Activated naive CD8-positive, alpha-beta T cell treated with anti-CD3 and anti-CD28 coated beads, Interleukin-2, amount 50 U/mL, for 16 hours (primary cell): ENCODE measurements at places on chromosomes 6 and 20.

- DNase-seq = no peak
Observed at GRCh38 chr6:17703256-17703694, 3.5 kb downstream of the NUP153 start.

- DNase-seq = no peak
Observed at GRCh38 chr6:158029668-158030230, 48.1 kb downstream of the SYNJ2 start.

GRCh38 chr20:63743210-63743970, 3.8 kb downstream of the SLC2A4RG start:
- DNase-seq = no peak

DNA sequence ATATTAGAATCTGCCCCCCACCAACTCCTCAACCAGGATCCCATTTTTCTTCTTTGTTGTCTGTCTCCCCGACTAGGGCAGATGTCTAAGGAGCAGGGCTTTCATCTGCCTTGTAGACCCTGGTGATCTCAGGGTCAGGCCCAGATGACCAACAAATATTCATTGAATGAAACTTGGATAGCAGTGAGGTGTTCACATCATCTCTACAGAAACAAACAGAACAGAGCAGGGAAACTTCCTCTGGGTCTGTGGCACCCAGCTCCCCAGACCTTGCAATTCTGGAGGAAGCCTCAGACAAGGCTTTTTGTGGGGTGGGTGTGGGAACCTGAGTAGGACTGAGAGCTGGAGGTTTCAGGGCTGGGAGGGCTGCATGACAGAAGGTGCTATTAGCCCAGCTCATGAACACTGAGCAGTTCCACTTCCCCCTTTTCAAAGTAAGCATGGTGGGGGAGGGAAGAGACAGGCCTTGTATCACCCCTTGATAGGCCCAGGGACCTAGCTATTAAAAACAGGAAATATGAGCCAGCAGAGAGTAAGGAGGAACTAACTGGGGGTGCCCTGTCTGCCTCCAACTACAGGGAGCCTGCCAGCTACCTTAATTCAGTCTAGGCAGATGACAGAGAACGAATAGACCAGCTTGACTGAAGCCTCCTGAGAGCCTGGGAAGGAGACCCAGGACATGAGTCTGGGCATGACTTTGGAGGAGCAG, 37.3 kb upstream of the TOP1 start:
- DNase-seq = no peak

DNA sequence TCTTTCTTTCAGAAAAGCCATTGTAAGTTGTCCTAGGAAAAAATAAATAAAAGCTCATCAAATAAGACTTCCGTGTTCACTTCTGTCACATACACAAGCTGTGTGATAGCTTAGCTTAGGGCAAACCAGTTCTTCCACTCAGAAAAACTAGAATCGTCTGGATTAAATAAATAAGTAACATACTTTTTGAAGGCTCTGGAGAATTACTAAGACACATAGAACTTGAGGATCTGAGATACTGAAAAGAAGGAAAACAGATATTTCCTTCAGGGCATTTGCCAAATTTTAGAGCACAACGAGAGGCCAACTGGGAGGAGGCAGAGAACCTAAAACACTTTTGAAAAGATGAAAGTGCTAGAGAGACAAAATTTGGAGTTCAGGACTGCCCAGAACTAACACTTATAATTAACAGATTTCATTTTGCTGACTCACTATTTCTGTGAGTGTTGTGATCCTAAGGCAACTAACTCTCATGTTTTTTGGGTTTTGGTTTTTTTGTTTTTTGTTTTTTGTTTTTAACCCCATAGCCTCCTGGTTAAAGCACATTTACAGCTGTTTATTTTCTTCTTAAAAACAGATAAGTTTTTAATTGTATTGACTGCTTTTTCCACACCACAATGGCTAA, 38.7 kb upstream of the THEMIS start:
- no peak for DNase-seq

GRCh38 chr6:142808405-142809061, 136.4 kb downstream of the HIVEP2 start:
- DNase-seq = no peak

GRCh38 chr6:38572186-38572813, 67.4 kb downstream of the BTBD9 start:
- DNase-seq = no peak

- no peak for DNase-seq
Observed at GRCh38 chr6:150593119-150593518, 6.6 kb upstream of the PLEKHG1 start.

DNA sequence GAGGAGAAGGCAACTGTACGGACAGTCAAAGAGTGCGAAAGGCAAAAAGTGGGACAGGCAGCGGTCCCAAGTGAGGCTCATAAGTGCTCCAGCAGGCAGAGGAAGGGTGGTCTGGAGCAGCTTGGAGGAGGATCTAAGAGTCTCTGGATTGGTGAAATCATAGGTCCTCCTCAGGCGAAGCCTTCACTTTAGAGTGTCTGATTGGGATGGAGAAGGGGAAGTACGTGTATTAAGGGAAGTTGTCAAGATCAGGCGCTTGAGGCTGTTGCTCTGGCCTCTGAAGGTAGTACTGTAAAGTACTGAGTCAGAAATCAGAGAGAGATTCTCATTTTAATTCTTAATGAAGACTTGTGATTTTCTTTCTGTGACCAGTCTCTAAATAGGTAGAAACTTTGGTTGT, 185.6 kb downstream of the KIF16B start:
- DNase-seq = no peak

GRCh38 chr6:33812669-33813068, 8.9 kb upstream of the MLN start:
- DNase-seq = no peak

DNA sequence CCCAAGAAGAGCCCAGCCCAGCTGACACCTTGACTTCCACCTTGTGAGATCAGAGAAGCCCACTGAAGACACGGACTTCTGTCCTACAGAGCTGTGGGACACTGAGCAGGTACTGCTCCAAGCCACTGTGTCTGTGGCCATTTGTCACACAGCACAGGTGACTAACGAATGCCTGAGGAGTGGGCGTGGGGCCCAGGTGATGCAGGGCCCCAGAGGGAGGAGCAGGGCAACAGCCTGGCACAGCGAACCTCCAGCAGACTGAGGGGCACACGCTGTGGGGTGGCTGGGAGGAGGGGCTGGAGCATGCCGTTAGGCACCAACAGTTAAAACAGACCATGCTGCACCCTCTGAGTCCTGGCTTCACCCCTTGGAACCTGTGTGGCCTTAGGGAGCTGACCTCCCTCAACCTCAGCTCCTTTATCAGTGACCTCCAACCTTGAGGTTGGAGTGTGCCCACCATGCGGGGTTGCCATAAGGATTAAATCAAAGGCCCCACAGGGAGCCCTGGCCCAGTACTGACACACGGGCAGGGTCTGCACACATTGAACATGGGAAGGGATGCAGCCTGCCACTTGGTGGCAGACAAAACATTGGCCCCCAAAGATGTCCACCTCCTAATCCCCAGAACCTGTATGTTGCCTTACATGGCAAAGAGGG, 119.9 kb upstream of the CST7 start:
- no peak for DNase-seq

- DNase-seq = no peak
Observed at GRCh38 chr6:108800427-108800864, 47.8 kb upstream of the ARMC2 start.

GRCh38 chr6:135170849-135171248, 10.3 kb upstream of the MYB start:
- no peak for DNase-seq

DNA sequence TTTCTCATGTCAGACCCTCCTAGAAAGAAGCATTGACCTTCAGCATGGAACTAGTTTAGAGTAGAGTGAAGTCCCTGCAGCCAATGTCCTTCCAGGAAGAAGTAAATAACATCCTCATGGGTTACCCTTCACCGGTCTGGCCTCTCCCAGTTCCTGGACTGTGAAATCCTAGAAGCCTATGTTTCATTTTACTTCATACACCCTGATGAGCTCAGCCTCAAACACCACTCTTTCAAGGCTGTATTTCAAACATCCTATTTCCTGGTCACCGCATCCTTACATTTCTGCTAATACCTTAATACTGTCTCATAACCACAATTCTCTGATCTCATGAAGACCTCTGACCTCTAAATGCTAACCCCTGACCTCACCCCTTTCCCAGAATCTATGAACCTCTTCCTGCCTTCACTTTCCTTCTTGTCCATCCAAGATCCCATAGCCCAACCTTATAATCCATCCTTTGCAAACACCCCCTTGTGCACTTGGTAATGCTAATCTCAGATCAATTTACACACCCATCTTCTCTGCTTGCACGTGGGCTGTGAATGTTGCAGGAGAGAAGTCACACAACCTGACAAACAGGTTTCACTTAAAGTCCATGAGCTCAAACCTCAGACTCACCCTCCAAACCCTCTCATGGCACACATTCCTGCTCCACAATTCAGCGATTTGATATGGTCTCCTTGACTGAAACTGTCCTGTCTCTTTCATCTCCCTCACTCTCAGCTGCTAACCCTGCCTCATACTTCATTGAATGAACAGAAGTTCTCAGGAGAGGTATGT, 30.2 kb downstream of the SLC2A10 start:
- DNase-seq = no peak

- DNase-seq = no peak
Observed at GRCh38 chr6:151325075-151326050, 66.0 kb downstream of the ZBTB2 start.

- DNase-seq = no peak
Observed at GRCh38 chr6:101711518-101711917, 318.0 kb downstream of the GRIK2 start.

GRCh38 chr6:5206920-5207561, 53.7 kb downstream of the LYRM4 start:
- DNase-seq = no peak

DNA sequence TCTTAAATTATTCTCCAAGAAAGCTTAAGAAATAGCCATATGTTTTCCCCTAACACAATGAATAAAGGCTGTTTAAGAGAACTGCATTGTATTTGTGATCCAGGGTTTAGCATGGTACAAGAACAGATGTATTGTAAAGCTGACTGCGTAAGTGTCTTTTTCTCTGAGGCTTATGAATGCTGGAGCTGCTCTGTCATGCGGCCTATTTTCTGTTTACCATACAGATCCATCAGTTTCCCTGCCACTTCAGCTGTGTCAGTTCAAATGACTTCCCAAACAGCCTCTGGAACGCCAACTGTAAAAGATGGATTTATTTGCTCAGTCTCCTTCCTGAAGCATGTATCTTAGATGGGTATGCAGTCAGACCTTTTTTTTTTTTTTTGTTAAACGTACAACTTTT, 419.3 kb upstream of the HS3ST5 start:
- DNase-seq = no peak

- no peak for DNase-seq
Observed at GRCh38 chr20:19405958-19406357, 193.5 kb downstream of the SLC24A3 start.

DNA sequence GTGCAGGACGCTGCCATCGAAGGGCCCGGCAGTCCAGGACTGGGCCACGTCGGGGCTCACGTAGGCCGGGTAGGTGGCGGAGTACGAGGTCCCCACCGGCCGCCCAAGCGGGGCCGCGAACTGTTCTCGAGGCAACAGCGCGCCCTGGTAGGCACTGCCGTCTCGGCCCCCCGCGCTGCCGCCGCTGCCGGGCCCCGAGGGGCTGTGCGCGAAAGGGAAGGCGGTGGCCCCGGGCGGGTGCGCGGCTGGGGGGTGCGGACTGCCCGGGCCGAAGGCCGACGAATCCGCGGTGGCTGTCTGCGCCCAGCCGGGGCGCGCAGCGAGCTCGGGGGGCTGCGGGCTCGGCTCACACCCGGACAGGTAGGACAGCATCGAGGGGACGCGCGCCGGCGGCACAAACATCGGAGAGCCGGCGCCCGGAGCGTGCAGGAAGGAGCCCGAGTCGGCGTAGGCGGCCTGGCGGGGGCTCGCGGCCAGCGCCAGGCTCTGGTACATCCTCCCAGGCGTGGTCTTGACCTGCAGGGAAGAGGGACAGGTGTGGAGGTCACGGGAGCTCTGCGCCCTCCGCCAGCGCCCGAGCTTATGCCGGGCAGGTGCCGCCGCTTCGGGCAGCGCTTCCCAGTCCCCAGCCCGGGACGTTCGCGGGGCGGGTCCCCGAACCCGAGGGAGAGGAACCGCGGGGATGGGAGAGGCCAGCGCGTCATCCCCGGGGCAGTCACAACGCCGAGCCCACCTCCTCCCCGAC, 596 bp downstream of the GATA5 start:
- DNase-seq = no peak

DNA sequence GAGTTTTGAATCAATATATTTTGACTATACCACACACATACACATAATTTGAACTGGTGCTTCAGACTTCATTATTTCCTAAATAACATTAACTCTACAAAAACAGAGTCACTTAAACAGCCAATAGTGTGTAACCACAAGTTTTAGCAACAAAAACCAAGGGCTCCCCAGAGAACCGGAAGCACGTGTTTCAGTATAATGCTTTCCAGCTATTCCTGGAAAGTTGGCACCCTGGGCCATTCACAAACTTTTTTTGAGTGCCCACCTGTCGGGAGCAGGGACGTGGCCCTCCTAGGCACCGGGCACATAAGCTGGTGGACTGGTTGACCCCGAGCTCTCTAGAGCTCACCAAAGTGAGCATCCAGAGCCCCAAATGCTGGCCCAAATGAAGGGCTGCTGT, 1.9 kb upstream of the SLC35D3 start:
- no peak for DNase-seq

GRCh38 chr6:106501960-106502371, 127.3 kb downstream of the RTN4IP1 start:
- no peak for DNase-seq

GRCh38 chr6:39078695-39079094, 30.1 kb downstream of the GLP1R start:
- no peak for DNase-seq

DNA sequence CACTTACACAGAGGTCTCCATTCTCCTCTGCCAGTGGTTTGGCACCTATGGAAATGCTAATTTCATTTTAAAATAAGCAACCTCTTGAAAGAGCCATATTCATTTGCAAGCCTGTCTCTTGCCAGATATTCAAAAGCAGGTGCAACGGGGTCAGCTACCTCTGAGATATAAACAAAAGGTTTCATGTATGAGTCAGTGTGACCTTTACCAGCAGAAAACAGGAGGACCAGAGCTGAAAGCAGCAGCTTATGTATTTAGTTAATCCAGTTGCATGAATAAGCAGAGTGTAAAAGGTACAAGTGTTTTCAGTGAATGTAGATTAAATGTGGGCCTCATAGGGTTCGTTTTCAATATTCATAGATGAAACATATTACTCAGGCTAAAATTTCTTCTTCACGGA, 56.0 kb downstream of the TENT5A start:
- DNase-seq = no peak

DNA sequence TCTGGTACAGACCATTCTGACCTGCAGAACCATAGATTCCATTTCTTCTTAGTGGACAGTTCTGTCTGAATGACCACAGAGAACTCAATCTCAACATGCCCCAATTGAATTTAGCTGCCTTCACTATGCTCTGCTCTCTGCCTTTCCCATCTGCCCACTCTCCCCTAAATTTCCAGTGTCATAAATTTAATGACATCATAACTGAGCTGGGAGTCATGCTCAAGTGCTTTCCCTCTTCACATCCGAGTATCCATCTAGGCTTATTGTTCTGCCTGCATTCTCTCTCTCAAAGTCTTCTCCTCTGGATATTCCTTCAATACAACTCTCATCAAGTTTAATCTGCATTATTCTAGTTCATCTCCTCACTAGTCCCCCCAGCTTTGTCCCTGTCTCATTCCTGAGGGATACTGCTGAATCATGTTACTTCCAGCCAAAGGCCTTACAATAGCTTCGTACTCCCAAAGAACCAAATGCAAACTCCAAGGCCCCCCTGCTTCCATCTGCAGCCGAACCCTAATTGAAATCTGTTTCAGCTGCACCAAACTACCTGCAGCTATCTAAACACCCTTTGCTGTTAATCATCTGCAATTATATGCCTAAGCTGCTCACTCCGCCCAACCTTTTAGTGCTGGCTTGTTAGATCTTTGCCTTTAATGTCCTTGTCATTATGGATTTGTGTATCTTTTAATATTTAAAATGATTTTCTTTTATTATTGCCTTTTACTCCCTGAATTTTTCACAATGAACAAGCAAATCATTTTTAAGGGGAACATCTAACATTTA, 46.1 kb downstream of the SLC35B3 start:
- DNase-seq = no peak
